Head of caudate nucleus (tissue), 42 donors: ENCODE measurements at places on chromosomes 6 and 20.

DNA sequence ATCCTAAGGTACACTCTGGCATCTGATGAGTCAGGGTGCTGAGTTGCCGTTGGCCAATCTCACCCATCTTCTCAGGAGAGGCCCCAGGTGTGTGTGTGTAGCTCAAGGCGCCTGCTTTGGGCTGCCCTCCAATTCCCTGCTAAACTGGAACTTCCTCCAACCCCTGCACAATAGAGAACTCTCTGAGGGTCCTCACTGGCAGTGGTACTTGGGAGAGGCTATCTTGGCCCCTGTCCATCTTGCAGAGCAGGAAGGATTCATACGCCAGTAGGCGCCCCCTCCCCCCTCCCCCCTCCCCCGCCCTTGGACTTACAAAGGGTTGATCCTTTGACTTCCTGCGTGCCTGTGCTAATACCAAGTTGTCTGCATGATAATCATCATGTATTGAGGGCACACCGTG, 173.6 kb downstream of the SASH1 start:
- no peak for DNase-seq

- no peak for DNase-seq
Measured at GRCh38 chr6:7166410-7167293, 58.9 kb downstream of the RREB1 start.

- DNase-seq: no peak
Measured at GRCh38 chr6:127115746-127116145, 2.7 kb upstream of the RSPO3 start.

DNA sequence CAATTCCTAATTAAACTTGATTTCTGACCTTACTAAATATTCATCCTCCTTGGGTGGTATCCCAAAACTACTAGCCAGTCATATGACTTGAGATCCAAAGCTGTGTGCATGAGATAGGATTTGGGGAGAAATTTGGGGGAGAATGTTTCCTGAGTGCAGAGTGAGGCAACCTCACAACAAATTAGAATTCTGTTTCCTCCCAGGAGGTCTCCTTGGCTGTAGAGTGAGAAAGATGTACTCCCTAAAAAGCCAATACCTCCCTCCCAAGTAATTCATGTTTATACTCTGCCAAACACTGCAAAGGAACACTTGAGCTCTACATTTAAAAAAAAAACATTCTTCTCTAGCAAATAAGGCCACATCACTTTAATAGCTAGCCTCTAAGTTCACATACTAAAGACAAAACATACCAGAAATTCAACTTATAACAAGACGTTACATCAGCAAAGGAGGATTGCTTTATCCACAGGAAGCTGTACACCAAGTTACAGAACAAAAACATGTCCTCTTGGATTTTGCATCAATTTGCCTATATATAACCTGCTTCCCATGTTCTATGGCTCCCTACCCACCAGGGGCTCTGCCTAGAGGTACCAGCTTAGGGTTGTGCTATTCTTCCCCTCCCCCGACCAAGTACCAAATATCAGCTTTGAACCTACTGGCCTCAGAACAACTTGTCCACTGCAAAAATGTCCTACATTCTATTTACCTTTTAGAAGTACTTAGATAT, 15.4 kb upstream of the TMEM30A start:
- no peak for DNase-seq

DNA sequence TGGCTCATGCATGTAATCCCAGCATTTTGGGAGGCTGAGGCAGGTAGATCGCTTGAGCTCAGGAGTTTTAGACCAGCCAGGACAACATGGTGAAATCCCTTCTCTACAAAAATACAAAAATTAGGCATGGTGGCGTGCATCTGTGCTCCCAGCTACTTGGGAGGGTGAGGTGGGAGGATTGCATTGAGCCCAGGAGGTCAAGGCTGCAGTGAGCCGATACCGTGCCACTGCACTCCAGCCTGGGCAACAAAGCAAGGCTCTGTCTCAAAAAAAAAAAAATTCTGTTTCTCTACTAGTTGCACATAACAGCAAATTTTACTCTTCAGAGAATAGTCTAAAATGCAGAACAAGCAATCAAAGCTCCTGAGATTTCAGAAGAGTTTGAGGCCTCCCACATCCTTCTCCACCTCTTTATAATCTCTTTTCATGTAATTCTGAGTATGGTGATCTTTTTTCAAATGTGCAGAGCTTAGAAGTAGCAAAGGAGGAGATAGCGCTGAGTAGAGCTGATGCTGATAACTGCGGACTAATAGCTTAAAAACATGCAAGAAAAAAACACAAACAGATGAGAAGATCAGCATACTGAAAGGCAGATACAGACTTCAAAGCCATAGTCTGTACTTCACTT, 23.3 kb downstream of the LRRN4 start:
- no peak for DNase-seq

DNA sequence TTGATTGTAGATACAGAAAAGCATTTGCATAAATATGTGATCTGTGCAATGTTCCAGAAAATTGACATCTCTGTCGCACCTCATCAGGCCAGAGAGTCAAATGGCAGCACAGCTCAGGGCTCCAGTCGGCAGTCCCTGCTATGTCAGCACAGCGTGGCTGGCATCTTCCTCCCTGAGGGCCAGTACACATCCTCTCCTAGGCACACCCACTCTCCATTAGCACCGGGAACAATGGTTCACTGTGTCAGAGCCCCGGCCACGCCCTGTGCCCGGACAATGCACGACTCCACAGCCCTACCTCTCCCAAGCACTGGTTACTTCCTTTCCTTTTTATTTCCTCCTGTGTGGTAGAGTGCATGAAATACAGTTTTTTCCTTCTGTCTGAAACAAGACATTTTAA, 114.9 kb downstream of the FOXC1 start:
- no peak for DNase-seq

- DNase-seq: no peak
Measured at GRCh38 chr6:138815221-138815620, 19.3 kb downstream of the ECT2L start.

DNA sequence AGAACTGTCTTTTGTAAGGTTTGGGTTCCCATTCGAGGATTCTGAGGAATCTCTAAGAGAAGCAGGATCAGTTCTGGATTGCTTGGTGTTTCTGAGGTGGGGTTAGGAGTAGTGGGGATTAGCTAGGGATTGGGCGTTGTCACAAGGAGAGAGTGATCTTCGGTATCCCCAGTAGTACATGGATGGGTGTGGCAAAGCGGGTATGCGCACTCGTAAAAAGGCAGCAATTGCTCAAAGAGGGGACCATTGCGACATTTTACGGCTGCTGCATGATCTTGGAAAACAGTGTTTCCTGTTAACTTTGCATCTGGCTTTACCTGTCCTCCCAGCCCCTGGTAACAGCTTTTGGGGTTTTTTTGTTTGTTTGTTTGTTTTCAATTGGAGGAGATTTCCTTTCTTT, 9.7 kb upstream of the ZSCAN9 start:
- no peak for DNase-seq

- DNase-seq: no peak
Measured at GRCh38 chr6:21935561-21936028, 342.0 kb downstream of the SOX4 start.

DNA sequence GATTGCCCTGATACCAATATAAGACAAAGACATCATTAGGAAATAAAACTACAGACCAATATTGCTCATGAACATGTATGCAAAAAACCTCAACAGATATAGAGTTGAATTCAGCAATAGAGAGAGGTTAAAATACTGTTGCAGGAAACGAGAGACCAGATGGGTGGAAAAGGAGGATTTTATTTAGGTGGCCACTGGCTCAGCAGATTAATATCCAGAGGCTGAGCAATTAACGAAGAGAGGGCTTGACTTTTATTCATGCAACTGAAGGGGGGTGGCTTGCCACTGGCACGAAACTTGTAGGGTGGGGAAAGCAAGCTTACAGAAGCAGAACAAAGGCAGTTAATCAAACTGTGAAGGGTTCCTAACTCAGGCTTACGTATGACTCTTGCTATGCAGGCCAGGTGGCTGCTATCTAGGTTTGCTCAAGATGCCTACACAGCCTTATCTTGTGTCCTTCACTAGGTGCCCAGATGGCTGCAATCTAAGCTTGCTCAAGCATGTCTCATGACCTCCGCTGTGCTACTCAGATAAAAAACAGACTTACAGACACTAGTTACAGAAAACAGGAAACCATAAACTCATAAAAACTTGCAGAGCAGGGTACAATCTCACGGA, 126.4 kb downstream of the MMUT start:
- DNase-seq: no peak

DNA sequence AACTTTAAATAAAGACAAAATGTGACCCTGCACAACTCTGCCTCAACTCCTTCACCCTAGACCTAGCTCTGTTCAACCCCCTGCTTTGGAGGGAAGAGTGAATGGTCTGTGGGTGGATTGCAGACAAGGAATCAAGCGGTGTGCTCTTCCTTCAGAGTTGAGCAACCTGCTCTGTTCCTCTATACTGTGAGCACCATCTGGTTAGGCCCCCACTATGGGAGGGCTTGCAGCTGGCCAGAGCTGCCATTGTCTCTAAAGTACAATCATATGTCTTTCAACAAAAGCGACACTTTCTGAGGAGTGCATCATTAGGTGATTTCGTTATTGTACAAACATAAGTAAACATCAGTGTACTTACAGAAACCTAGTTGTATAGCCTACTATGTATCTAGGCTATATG, 406.1 kb upstream of the MARCKS start:
- no peak for DNase-seq

DNA sequence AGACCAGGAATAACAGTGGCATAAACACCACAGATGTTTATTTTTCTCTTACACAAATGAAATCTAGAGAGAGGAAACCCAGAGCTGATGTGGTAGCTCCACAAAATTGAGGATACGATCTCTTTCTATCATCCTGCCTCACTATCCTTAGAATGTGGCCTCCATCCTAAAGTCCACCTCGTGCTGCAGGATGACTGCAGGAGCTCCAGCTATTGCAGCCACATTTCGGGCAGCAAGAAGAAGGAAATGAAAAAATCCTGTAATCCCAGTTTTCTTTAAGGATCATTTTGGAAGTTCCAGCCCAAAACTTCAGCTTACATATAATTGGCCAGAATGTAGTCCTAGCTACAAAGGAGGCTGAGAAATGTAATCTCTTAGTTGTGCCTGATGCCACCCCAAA, 41.2 kb upstream of the ARFGEF2 start:
- DNase-seq: no peak

GRCh38 chr20:9514461-9515213, at the start of gene LAMP5:
LAMP5 (plus strand) TSS chr20:9514590; CDS start chr20:9514853, 263 bp downstream.
- DNase-seq: peak; percentile 55

GRCh38 chr6:100664274-100665040, 199.7 kb upstream of the SIM1 start:
- DNase-seq: peak; percentile 3

DNA sequence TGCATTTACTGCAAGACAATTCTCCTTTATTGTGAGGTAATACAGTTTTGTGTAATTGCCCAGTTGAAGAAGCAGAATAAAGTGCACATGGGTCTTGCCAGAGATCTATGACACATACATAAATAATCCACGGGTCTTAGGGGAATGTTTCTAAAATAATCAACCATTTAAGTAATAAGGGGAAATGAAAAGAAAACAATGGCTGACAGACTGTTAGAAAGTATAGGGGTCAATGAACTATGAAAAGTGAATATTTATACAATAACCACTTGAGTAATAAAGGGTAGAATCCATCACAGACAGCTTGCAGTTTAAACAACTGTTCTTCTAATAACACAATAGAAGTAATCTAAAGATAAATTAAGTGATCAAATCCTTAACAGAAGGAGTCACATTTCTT, 477.2 kb downstream of the EYS start:
- no peak for DNase-seq

- no peak for DNase-seq
Measured at GRCh38 chr6:138093632-138094031, 13.6 kb downstream of the PERP start.

DNA sequence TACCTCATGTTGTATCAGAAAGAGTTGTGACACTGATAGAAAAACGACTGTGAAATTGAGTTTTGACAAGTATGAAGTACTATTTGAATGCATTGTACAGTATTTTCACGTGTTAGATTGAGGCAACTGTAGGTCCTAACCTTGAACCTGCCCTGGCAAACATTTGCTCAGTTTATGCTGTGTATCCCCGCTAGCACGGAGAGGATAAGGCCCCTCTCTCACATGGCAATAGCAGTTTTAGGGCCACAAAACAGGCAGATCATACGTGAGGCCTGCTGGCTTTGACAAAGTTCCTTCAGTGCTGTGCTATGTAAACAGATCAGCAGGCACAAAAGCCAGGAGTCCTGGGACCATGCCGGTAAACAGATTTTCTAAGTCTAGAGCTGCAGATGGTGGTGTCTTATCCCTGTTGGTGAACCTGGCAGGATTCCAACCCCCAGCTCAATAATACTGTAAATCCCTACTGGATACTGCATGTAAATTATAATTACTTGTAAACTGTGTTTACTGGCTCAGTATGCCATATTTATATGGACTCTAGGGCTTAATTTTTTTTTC, 23.8 kb upstream of the FAM217A start:
- DNase-seq: no peak

GRCh38 chr6:41162687-41163418, at the start of gene TREM2:
TREM2 (minus strand) TSS chr6:41163116; CDS start chr6:41163082, 34 bp downstream.
- no peak for DNase-seq

DNA sequence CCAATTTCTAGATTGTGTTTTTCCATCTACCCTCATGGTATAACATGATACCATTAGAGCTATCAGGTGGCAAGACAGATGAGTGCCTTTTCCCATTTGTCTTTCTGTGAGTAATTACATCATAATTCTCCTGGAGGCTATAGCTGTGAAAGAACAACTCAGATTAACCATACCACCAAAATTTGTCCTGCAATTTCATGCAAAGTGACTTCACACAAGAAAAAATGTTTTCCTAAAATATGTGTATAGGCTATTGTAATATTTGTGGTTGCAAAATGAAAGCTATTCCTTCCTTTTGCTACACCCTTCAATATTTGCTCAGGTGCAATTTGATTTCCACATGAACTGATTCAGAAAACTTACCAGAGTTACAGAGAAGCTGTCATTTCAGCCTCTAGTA, 547.7 kb upstream of the ID4 start:
- no peak for DNase-seq
